Large intestine (tissue), 12 donors: ENCODE measurements at places on chromosomes 2 and 18. TPM values are rescaled to one million over a fixed set of nuclear protein-coding genes. Genes with fewer than 3 reads are reported as not detected.

DNA sequence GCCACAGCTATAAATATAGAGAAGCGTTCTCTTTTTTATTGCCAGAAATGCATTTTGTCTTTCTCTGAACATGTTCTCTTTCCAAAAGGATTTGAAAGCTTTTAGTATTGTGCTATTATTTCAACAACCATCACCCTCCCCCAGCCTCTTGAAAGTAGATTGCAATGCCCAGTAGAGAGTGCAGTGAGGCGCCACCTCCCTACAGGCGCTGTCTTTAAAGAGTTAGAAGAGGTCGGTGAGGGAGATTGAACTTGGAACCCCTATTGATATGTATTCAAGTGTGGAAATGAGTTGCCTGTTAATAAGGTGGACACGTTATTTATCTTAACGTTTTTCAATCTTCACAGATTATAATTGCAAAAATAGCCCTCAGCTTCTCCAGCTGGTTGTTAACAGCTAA lies 360.3 kb downstream of the LRP1B start:
- no peak for DNase-seq

- DNase-seq: no peak
Measured at GRCh38 chr2:168683996-168684395, 118.4 kb upstream of the NOSTRIN start.

GRCh38 chr2:234880551-234881211 lies 71.1 kb upstream of the SH3BP4 start:
- no peak for DNase-seq

GRCh38 chr2:70767699-70768589 lies at the start of gene ADD2:
TSS of gene ADD2 (minus strand) at chr2:70768200. CDS start at chr2:70706408, 61,792 bp downstream.
- DNase-seq: peak; percentile 9

Gene GAD1
- 0.34 TPM for polyA plus RNA-seq

Gene UBE2F
- polyA plus RNA-seq: 44.7 TPM
